ENCODE measurements at places on chromosomes 12 and 14. TPM values are rescaled to one million over a fixed set of nuclear protein-coding genes. Genes with fewer than 3 reads are reported as not detected.

DNA sequence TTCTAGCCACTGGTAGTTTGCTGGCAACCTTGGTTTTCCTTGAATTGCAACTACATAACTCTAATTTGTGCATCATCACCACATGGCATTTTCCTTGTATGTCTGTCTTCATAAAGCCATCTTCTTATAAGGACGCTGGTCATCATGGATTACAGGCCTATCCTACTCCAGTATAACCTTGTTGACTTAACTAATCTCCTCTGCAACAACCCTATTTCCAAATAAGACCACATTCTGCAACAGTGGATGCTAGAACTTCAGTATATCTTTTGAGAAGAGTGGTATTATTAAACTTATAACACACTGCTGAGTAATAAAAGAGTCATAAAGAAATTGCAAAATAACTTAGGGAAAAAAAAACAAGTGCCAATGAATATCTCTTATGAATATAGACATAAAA lies 511.8 kb upstream of the FOXG1 start:
- no peak for DNase-seq

GRCh38 chr12:57479376-57480115 lies at the start of gene ARHGAP9:
Gene ARHGAP9, minus strand, starts transcription at chr12:57479866. Its CDS starts 460 bp downstream, at chr12:57479406.
- DNase-seq, result no peak

HOXC11 gene
- not detected for polyA plus RNA-seq

RASAL1 gene
- 0.09 TPM for polyA plus RNA-seq
